ENCODE measurements at places on chromosomes 4 and X.

- DNase-seq: no peak
These were observed 29.5 kb downstream of the TMPRSS11A start for GRCh38 chr4:67933755-67934154.

DNA sequence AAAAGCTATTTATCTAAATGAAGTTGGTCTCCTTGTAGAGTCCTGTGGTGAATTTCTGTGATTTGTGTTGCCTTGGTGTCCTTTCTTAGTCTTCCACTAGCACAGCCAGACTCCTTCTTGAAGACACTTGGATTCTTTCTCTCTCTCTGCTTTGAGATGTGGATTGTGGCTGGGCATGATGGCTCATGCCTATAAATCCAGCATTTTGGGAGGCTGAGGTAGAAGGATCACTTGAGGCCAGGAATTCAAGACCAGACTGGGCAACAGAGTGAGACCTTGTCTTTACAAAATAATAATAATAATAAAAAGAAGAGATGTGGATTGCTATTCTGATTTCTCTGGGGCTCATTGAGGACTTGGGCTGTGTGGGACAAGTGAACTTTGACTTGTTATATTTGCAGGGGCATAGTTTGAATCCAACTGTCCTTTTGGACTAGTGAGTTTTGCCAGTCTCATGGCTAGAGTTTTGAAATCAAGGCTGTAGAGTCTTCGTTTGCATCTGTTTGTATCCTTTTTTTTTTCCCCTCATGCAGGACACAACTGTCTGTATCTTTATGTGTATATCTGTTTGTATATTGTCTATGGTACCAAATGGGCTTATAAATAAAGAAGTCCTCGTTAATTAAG is 11.1 kb upstream of the SMIM14 start:
- DNase-seq: no peak

- no peak for DNase-seq
These were observed 14.3 kb upstream of the GABRB1 start for GRCh38 chr4:47017081-47017480.

- no peak for DNase-seq
These were observed 478.4 kb upstream of the ADGRL3 start for GRCh38 chr4:60721685-60722084.

- DNase-seq: no peak
These were observed 115.0 kb upstream of the HS3ST1 start for GRCh38 chr4:11543706-11544105.

GRCh38 chr4:42816189-42816879 is 76.2 kb upstream of the GRXCR1 start:
- no peak for DNase-seq

DNA sequence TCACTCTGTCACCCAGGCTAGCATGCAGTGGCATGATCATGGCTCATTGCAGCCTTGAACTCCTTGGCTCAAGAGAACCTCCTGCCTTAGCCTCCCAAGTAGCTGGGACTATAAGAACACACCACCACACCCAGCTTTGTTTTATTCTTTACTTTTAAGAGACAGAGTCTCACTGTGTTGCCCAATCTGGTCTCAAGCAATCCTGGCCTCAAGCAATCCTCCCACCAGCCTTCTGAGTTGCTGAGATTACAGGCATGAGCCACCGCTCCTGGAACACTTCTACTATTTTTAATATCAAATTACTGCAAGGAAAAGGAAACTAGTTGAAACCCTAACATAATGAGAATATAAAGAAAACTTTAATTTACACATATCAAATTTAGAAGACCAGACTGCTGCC is 85.4 kb downstream of the FAM13A start:
- no peak for DNase-seq

GRCh38 chr4:10226756-10227155 is 110.2 kb upstream of the WDR1 start:
- DNase-seq: no peak

GRCh38 chr4:119211867-119212233 is 663 bp upstream of the USP53 start:
- DNase-seq: no peak

DNA sequence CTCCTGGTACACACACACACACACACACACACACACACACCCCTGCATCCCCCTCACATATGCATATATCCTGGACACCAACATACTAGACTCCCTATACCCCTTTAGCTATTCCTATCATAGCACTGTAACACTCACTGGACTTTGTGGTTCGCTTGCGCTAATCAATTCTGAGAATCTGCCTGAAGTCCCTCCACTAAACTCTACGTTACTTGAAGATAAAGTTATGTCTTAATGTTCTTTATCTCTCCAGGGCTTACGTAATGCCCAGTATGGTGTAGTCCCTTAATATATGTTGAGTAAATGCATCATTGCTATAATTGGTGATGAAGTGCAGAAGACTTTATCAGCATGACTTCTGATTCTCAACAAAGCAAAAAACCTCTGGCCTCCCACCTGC is 32.3 kb downstream of the PTCHD1 start:
- DNase-seq: no peak

GRCh38 chr4:112897543-112897942 is 151.9 kb upstream of the ANK2 start:
- no peak for DNase-seq

GRCh38 chr4:83782591-83782990 is 246.7 kb downstream of the GPAT3 start:
- DNase-seq: no peak

- DNase-seq: no peak
These were observed 9.4 kb downstream of the C4orf50 start for GRCh38 chr4:6008766-6009385.

DNA sequence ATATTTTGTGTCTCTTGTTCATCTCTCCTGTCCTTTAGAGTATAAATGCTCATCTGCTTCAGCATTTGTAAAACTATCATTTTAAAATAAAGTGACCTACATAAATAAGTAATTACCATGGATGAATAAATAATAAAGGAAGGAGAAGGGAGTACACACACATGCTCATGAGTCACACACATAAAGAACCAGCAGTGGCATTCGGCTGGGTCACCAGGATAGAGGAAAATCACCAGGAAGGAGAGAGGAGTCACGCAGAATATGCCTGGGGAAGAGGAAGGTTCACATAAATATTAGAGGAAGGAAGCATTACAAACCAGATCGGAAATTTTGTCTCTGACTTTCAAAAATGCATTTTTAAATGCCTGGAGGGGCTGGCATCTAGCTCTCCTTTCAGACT is 38.5 kb upstream of the MED14 start:
- no peak for DNase-seq

DNA sequence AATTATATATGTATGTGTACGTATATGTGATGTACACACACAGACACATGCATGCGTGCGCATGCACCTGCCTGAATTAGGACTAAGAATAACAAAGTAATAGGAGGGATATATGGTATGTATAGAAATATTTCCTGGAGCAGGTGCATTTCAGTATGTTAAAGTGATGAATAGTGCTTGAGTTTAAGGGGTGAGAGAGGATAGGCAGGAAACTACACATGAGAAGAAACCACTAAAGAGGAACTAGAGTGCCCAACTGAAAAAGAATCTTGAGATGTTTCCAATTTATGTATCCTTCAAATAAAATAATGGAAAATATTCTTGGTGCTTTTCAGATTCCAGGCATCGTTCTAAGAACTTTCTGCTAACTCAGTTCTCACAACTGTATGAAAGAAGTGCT is 52.6 kb upstream of the UNC5C start:
- no peak for DNase-seq

GRCh38 chr4:16155528-16156169 is 70.6 kb downstream of the TAPT1 start:
- no peak for DNase-seq

GRCh38 chr4:75633846-75634245 is 3.5 kb upstream of the CDKL2 start:
- DNase-seq: no peak

DNA sequence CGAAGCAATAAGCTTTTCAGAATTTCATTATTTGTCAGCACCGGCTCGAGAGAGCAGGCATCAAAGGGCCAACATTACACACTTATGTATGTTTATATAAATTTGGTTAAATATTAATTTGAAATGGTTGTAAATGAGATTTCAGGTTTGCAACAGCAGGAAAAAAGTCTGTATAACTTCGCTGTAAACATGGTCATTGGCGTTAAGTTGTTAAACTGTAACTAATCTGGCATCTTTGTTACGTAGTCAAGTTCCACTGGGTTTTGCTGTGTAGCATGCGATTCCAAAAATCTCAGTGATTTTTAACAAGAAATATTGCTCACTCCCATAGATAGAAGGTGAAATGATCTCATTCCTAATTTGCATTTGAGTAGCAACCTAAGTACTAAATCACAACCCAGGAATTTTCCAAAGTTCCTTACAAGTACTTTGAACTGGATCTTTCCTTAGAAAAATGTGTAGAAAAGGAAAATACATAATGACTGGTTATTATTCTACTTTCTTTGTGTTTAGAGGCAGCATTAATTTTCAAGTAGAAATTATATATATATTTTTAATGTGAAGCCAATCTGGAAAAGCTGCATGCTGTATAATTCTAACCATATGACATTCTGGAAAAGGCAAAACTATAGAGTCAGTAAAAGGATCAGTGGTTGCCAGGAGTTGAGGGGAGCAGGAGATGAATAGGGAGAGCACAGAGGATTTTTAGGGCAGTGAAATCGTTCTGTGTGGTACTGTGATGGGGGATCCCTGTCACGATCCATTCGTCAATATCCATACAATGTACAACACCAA is 222.1 kb downstream of the CBR4 start:
- no peak for DNase-seq

GRCh38 chr4:180518906-180519305 is 1724.3 kb upstream of the TENM3 start:
- DNase-seq: no peak

- DNase-seq: no peak
These were observed 200.3 kb downstream of the FAT4 start for GRCh38 chr4:125515016-125515415.

DNA sequence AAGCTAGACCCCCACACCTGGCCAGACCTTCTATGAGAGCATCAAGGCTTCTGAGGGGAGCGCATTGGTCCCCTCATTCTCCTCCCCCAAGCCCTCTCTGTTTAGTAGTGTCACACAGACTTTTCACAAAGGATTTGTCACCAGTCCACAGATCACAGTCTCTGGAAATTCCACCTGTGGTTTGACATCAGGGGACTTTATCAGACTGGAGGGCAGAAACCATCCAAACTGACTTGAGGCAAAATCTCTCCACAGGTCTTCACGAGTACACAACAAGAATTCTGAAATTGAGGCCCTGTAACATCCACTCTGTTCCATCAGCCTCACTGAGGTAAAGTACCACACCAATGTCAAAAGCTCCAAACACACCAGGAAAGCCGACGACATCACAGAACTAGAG is 112.5 kb downstream of the SH3KBP1 start:
- no peak for DNase-seq

DNA sequence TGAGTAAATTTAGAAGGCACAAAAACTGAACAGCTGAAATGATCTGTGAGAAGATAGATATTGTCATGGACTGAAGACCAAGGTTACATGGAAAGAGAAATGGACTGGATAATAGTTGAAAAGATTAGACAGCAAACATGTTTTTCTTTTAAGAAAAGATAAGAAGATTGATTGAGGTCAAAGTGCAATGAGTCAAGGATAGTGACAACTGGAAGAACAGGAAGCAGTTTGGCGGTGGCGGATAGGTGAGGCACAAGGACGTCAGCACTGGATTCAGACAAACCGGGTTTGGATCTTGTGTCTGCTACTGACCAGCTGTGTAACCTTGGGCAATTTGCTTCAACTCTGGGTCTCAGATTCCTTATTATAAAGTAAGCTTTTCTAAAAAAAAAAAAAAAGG is 2.0 kb upstream of the HPGD start:
- no peak for DNase-seq

Data from stimulated activated CD4-positive, alpha-beta T cell treated with anti-CD3 and anti-CD28 coated beads, TNF-alpha, amount 100 ng/mL, for 24 hours (primary cell).